Astrocyte (in vitro differentiated cells and primary cell): ENCODE measurements at places on chromosomes 1 and 21. TPM values are rescaled to one million over a fixed set of nuclear protein-coding genes. Genes with fewer than 3 reads are reported as not detected.

- peak; percentile 75 for DNase-seq
- H3K4me3 ChIP-seq, result no peak overlapping the region
- peaks cover 2% of the 10 kb centered on the region for H3K27me3 ChIP-seq
- H3K4me1 ChIP-seq, result peaks cover 11% of the 10 kb centered on the region
- H3K36me3 ChIP-seq, result no peaks in the 10 kb centered on the region
Observed at GRCh38 chr1:181159451-181160140, 71.1 kb downstream of the IER5 start.

GRCh38 chr1:212231372-212231771, 53.8 kb upstream of the PPP2R5A start:
- H3K4me1 ChIP-seq, result peaks cover 17% of the 10 kb centered on the region
- no peak overlapping the region for H3K4me3 ChIP-seq
- H3K36me3 ChIP-seq, result no peaks in the 10 kb centered on the region
- no peaks in the 10 kb centered on the region for H3K27me3 ChIP-seq

- no peak overlapping the region for H3K27ac ChIP-seq
- no peak overlapping the region for H3K4me3 ChIP-seq
- H3K36me3 ChIP-seq, result no peaks in the 10 kb centered on the region
- H3K27me3 ChIP-seq, result no peaks in the 10 kb centered on the region
Observed at GRCh38 chr1:199778324-199778955, 249.1 kb upstream of the NR5A2 start.

DNA sequence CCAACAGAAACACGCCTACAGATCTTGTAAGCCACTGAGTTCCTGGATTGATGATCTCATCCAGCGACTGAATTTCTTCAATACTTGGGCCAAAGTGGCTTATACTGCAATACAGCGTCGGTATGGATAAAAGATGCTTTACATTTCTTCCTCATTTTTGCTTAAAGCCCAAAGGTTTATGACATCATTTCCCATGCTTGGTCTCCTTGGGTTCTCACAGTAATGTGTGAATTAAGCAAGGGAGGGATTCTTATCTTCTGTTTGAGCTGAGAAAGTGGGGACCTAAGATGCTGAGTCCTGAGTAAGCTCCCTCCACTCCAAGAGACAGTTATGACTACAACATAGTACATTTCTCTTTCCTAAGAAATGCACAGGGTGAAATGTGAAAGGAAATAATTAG, 39.5 kb downstream of the LBR start:
- H3K4me3 ChIP-seq, result no peak overlapping the region
- DNase-seq, result peak; percentile 21
- H3K4me1 ChIP-seq, result no peaks in the 10 kb centered on the region
- H3K27me3 ChIP-seq, result no peaks in the 10 kb centered on the region
- H3K27ac ChIP-seq, result no peak overlapping the region

SLAMF6 gene
- not detected in 2 replicates for total RNA-seq

S100A7 gene
- not detected in 2 replicates for total RNA-seq

FAAP20 gene
- 114 and 124 TPM in 2 replicates for total RNA-seq

DNA sequence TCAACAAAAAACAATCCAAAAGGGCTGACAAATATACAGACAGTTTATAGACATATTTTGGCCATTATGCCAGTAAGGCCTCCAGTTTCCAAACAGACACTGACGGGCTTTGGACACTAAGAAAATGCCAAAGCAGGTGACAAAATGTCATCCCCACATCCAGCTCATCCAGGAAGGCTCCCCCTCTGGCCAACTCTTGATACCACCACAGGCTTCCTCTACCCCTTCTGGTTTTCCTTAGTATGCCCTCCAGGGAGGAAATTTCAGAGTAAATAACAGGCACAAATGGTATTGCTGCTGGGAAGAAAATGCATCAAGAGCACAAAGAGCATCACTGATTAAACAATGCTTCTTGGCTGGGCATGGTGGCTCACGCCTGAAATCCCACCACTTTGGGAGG, 225.3 kb downstream of the VAV3 start:
- H3K4me1 ChIP-seq, result no peaks in the 10 kb centered on the region
- H3K27ac ChIP-seq, result no peak overlapping the region
- no peak overlapping the region for H3K4me3 ChIP-seq
- no peak for DNase-seq
- no peaks in the 10 kb centered on the region for H3K27me3 ChIP-seq
- no peaks in the 10 kb centered on the region for H3K36me3 ChIP-seq

KRTAP13-2 gene
- total RNA-seq, result not detected in 2 replicates

KRTAP11-1 gene
- total RNA-seq, result not detected in 2 replicates

DNA sequence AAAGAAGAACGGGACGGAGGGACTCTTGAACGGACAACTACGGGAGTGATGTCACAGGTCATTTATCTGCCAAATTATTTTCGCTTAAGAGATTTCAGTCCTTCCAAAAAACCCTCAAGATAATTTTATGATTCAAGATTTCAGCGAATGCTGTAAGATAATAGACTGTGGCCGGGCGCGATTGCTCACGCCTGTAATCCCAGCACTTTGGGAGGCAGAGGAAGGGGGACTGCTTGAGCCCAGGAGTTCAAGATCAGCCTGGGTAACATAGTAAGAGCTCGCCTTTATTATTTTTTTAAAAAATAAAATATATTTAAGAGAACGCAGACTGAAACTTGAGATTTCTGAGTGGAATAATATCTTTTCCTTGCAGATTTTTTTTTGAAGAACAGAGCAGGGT, 609 bp downstream of the RWDD2B start:
- H3K27ac ChIP-seq, result peak overlapping the region; percentile 75
- DNase-seq, result peak; percentile 16
- no peaks in the 10 kb centered on the region for H3K27me3 ChIP-seq
- H3K4me3 ChIP-seq, result peak overlapping the region; percentile 96
- H3K36me3 ChIP-seq, result no peaks in the 10 kb centered on the region
- peaks cover 8% of the 10 kb centered on the region for H3K4me1 ChIP-seq

DNA sequence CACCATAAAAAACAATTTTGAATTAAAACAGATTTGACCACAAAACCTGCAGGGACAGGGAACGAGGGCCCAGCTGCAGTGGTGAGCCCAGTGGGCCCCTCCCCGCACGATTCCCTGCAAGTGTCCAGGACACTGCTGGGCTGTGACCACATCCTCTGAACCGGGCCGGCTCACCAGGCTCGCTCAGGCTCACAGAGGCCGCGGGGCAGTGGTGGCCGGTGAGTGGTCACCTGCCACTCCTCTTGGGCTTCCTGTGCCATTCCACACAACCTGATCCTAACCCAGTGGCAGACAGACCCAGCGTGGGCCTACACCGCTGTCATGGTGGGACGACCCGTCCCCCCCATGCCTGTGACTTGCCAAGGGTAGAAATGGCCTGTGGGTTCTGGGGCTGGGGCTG, 36.5 kb upstream of the RIPK4 start:
- no peak overlapping the region for H3K27ac ChIP-seq
- peaks cover 4% of the 10 kb centered on the region for H3K4me1 ChIP-seq
- no peak overlapping the region for H3K4me3 ChIP-seq
- H3K36me3 ChIP-seq, result peaks cover 2% of the 10 kb centered on the region

GRCh38 chr1:65769636-65770035, 23.1 kb upstream of the PDE4B start:
- H3K27ac ChIP-seq, result no peak overlapping the region
- peak; percentile 27 for DNase-seq
- H3K36me3 ChIP-seq, result no peaks in the 10 kb centered on the region
- no peaks in the 10 kb centered on the region for H3K4me1 ChIP-seq
